Skin of body (tissue), 3 donors: ENCODE measurements at places on chromosomes 16 and 17. TPM values are rescaled to one million over a fixed set of nuclear protein-coding genes. Genes with fewer than 3 reads are reported as not detected.

The ICAM2 gene
- 18.6 TPM for total RNA-seq

The SPATA22 gene
- total RNA-seq: 0.39 TPM

The CNGB1 gene
- total RNA-seq: 0.20 TPM

The HSD17B1 gene
- total RNA-seq: 0.59 TPM

The MYH4 gene
- under 0.01 TPM for total RNA-seq

The GNG13 gene
- not detected for total RNA-seq

The CSH1 gene
- not detected for total RNA-seq

The NHERF1 gene
- total RNA-seq: 7.5 TPM

The KRTAP9-4 gene
- total RNA-seq: 6.5 TPM

The RND2 gene
- 0.79 TPM for total RNA-seq

The SLC16A6 gene
- 2.5 TPM for total RNA-seq

The GDPD3 gene
- total RNA-seq: 4.6 TPM

The FNDC8 gene
- total RNA-seq: not detected

The CACNG1 gene
- total RNA-seq: 5.4 TPM

The PDILT gene
- not detected for total RNA-seq

The KRT28 gene
- 152 TPM for total RNA-seq

The MPV17L gene
- total RNA-seq: 3.9 TPM

The METTL22 gene
- 26.9 TPM for total RNA-seq

The HOXB8 gene
- total RNA-seq: 1.6 TPM

The SYCE1L gene
- total RNA-seq: 0.99 TPM

The NECAB2 gene
- 0.39 TPM for total RNA-seq

The GPR179 gene
- total RNA-seq: 0.10 TPM

The INCA1 gene
- total RNA-seq: 0.20 TPM

The CLEC3A gene
- not detected for total RNA-seq

The TAX1BP3 gene
- total RNA-seq: 42.7 TPM

The ASPHD1 gene
- total RNA-seq: 0.39 TPM

The IRF8 gene
- total RNA-seq: 22.6 TPM

The C1QL1 gene
- 0.20 TPM for total RNA-seq

The GNGT2 gene
- not detected for total RNA-seq

The PLD6 gene
- total RNA-seq: 5.2 TPM

The KRTAP9-2 gene
- total RNA-seq: 6.3 TPM

The IGSF6 gene
- total RNA-seq: 4.9 TPM

The CHP2 gene
- 5.1 TPM for total RNA-seq

The SCO1 gene
- 15.4 TPM for total RNA-seq

The ENPP7 gene
- not detected for total RNA-seq
